Cardiac septum (tissue), 1 donor: ENCODE measurements at places on chromosomes 11 and 22. TPM values are rescaled to one million over a fixed set of nuclear protein-coding genes. Genes with fewer than 3 reads are reported as not detected.

- peak; percentile 29 for DNase-seq
These were observed 178.9 kb downstream of the CTTN start for GRCh38 chr11:70577258-70577603.

- DNase-seq: no peak
These were observed 2.8 kb downstream of the VWCE start for GRCh38 chr11:61292356-61292755.

GRCh38 chr11:29227811-29228210 is 789.0 kb downstream of the KCNA4 start:
- no peak for DNase-seq

- no peak for DNase-seq
These were observed 27.6 kb upstream of the EXPH5 start for GRCh38 chr11:108620958-108621772.

The JRKL gene
- total RNA-seq: 7.6 TPM

The NXPE2 gene
- 0.22 TPM for total RNA-seq
